HEK293T (cell line): ENCODE measurements at places on chromosomes 2 and 18.

DNA sequence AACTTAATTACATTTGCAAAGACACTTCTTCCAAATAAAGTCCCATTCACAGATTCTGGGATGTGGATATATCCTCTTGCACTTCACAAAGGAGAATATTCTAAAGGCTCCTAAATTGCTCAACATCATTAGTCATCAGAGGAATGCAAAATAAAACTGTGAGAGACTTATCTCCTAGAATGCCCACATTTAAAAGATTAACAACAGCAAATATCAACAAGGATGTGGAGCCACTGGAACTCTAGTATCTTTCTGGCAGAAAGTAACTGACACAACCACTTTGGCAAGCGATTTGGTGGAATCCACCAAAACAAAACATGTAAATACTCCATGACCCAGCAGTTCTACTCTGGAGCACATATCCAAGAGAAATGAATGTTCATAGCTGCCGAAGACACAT is 4.6 kb downstream of the NEU2 start:
- no peak for DNase-seq

DNA sequence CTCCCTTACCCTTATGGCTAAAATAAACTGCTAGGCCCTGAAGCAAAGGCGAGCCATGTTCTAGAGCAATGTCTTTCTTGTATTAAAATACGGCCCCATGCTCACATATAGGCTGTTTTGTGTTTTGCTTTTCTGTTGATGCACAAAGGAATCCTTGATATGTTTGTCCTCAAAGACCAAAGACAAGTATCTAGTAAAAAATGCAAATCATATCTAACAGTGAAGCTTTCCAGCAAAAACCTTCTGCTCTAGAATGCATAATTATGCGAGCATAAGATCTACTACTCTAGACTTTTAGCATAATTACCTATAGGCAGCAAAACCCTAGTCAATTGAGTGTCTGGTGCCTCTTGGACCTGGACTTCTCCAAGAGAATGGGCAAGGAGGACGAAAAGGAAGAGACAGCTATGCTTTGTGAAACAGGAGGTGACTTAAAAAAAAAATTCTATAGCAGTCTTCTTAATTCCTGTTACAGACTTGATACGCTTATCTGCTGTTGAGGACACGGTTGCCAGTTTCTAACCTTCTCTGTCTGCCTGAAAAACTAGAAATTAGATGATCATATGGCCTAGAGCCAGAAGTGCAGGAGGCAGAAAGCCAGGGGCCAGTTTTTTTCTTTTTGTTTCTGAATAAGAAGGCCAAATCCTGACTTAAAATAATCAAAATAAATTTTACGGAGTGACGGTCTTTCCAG is 1.5 kb upstream of the AMMECR1L start:
- no peak for DNase-seq

DNA sequence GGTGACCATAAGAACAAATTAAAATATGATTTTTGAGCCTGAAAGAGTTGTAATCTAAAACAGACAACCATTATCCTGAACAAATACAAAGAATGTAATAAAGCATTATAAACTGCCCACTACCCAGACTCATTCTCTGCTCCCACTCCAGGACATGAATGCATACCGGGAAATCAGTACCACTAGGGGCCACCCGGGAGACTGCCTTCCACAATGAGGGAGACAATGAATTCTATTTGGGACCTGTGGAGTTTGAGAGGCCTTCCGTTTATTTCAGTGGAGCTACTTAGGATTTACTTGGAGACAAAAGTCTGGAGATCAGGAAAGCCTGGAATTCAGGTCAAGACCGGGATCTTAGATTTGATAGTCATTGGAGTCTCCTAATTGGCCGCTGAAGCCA is 50.0 kb downstream of the NAB1 start:
- DNase-seq: no peak

- no peak for DNase-seq
These were observed 80.3 kb downstream of the SPP2 start for GRCh38 chr2:234130777-234131181.

- DNase-seq: no peak
These were observed 20.6 kb downstream of the SLC16A14 start for GRCh38 chr2:230048010-230048671.

GRCh38 chr2:168874368-168875054 is 15.7 kb downstream of the SPC25 start:
- DNase-seq: no peak

DNA sequence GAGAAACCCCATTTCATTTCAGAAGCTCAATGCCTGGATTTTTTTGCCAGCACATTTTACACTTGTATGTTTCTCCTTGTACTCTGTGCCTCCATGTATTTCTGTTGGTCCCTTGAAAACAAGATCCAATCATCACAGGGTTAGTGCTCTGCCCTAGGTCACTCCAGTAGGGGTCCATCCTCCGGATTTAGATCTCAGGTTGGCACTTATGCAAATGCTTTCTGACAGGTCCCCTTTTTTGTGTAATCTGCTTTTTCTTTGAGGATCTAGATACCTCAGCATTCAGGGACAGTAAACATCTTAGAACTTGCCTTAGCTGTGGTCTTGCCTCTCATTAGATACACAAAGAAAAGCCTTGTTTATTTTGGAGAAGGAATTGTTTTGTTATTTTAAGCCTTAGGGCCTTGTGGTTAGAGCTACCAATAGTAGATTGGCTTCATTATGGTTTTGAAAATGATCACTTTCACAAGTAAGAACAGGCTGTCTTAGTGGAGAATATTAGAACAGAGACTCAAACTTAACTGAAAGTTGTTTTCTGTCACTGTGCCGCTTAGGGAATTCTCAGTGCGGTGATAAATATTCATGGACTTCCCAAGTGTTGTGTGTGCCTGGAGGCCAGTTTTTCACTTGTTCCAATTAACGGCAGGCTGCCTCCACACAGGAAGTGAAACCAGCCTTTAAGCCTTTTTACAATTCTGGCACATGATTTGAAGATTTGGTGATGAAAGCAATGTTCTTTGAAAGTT is 7.8 kb downstream of the MERTK start:
- DNase-seq: no peak

- DNase-seq: no peak
These were observed 112.6 kb downstream of the CHN1 start for GRCh38 chr2:174892546-174892945.

DNA sequence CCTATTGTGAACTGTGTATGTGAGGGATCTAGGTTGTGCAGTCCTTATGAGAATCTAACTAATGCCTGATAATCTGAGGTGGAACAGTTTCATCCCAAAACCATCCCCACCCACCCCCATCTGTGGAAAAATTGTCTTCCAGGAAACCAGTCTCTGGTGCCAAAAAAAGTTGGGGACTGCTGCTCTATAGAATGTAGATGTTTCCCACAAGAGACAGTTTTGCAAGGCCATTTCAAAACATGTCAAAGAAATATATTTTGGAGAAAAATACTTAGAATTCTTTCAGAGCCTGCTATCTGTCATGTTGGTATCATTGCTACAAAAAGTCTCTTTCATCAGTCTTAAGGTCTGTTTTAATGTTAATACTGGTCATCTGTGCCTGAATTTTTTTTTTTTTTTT is 4.1 kb upstream of the SLC39A10 start:
- DNase-seq: no peak

GRCh38 chr2:196415384-196415783 is 224.1 kb upstream of the CCDC150 start:
- no peak for DNase-seq

GRCh38 chr2:236843161-236843968 is 242.3 kb upstream of the COPS8 start:
- no peak for DNase-seq

GRCh38 chr2:113092864-113093612 is 25.3 kb downstream of the IL1F10 start:
- DNase-seq: no peak

DNA sequence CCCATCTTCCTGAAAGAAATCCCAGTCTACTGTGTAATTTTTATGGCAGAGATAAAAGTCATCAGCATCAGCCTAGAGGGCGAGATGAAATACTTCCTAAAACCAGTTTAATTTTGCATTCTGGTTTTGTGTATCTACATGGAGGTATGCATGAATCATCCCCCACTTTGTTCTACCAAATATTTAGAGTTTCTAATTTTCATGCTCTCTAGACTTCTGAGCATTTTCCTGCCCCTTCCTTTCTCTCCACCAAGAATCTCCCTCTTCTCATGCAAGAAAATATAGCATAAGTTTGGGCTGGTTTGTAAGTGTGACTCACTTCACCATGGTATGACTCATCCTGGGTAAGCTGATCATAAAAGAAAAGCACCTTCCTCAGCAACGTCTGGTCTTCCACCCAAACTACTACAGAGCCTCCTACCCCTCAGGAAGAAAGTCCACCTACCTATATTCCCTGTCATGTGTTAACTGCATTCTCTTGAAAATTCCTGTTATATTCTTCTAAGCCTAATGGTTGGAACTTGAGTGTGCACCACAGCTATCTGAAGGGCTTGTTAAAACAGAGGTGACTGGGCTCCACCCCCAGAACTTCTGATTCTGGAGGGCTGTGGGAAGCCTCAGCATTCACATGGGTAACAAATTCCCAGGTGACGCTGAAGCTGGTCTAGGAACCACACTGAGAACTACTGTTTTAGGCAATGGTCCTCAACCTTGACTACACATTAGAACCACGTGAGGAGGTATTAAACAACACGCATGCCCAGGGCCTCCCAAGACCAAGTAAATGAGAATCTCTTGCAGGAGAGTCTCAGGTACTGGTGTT is 37.4 kb upstream of the RAPGEF4 start:
- peak; percentile 34 for DNase-seq

DNA sequence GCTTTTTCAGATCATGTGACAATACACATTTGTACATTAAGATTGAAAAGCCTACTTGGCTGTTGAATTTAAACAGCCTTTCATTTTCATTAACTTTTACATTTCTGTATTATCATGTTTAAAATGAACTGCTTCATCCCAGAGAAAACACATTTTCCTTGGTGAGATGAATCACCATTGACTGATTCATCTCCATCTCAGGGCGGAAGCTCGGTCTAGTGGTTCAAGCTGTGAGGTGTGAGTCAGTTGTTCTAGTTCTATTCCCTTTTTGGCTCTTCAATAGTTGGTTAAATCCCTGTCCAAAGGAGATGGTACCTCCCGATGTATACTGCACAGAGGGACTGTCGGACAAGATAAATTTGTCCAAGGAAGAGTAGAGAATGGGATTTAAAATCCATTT is 189.7 kb downstream of the ADCYAP1 start:
- no peak for DNase-seq

DNA sequence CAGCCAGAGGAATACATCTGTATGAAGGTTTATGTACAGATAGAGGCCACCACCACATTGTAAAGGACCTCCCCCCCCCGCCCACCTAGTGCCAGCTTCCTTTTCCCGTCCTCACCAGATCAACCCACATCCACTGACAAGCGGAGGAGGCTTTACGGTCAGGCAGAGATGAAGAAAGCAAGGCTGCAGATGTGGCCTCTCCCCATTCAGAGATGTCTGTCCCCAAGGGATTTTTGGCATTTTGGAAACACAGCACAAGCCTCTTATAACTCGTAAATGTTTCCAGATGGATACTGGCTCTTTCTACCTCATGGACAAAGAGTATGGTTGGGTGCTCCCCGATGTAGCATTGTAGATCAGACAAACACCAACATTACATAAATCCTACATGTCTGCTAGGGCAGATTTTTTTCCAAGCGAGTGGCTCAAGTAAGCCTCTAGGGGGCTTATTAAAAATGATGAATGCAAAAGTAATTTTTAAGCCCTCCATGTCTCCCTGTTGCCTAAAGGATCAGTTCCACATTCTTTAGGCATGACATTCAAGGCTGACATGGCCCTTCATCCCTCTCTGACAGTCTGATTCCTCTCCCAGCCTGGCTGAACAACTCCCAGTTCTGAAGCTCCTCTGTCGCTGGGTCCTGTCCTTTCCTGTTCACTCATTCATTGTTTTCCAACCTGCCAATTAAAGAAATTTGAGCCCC is 11.7 kb downstream of the VIT start:
- DNase-seq: no peak

GRCh38 chr2:46521215-46521683 is 41.9 kb downstream of the TMEM247 start:
- DNase-seq: no peak

GRCh38 chr2:1256632-1257324 is 156.5 kb upstream of the TPO start:
- no peak for DNase-seq

DNA sequence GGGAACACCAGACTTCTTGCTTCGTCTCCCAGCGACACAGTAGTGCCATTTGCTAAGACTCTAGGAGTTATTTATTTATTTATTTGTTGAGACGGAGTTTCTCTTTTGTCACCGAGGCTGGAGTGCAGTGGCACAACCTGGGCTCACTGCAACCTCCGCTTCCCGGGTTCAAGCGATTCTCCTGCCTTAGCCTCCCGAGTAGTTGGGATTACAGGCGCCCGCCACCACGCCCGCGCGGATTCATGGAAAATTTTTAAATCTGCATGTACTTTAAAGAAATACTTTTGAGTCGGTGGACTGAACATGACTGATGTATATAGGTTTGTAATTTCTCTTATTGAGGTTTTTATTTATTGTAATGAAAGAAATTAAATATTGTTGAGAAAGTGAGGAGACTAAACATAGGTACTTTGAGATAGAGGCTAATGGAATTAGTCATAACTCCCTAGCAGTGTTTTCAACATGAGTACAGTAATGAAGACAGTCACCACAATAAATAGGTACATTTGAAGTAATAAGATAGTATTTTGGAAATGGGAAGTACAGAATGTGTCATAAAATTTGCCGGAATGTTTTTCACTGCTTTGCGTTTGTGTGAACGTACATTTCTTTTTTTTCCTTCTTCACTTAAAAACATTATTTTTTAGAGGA is 983 bp downstream of the MTX2 start:
- no peak for DNase-seq

DNA sequence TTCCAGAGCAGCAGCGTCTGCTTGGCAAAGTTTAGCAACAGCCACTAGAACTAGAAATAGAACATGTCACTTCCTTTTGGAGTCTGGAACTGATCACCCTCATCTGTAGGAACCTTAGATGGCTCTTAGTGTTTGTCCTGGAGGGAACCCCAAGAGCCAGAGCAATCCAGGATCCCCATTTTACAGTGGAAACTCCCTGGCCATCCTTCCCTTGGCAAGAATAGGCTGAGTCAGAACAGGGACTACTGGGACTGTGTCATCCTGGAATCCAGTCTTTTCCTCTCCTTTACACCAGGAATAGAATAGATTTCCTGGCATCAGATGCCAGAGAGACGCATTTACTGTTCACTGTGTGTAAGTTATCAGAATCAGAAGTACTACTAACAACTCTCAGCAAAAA is 33.2 kb upstream of the GRHL1 start:
- DNase-seq: no peak

- DNase-seq: no peak
These were observed 29.5 kb upstream of the RBMS1 start for GRCh38 chr2:160522951-160523710.

- DNase-seq: no peak
These were observed 622.5 kb downstream of the RNF144A start for GRCh38 chr2:7539760-7540159.

- no peak for DNase-seq
These were observed 1.5 kb upstream of the MTCL1 start for GRCh38 chr18:8703781-8704301.

- no peak for DNase-seq
These were observed 792.2 kb downstream of the SLC4A3 start for GRCh38 chr2:220419647-220420046.

GRCh38 chr2:47819834-47820233 is 36.9 kb downstream of the MSH6 start:
- DNase-seq: no peak

GRCh38 chr2:208279236-208279635 is 13.2 kb downstream of the PIKFYVE start:
- DNase-seq: no peak

- no peak for DNase-seq
These were observed 48.0 kb upstream of the MYCN start for GRCh38 chr2:15892151-15892880.

- no peak for DNase-seq
These were observed 342.0 kb upstream of the ACVR2A start for GRCh38 chr2:147502711-147503290.
